Stimulated activated CD4-positive, alpha-beta T cell treated with anti-CD3 and anti-CD28 coated beads, Interleukin-4, amount 100 ng/mL, for 4 hours (primary cell): ENCODE measurements at places on chromosomes 2 and 18.

GRCh38 chr2:113230531-113230930 is 48.2 kb downstream of the PAX8 start:
- DNase-seq = no peak

DNA sequence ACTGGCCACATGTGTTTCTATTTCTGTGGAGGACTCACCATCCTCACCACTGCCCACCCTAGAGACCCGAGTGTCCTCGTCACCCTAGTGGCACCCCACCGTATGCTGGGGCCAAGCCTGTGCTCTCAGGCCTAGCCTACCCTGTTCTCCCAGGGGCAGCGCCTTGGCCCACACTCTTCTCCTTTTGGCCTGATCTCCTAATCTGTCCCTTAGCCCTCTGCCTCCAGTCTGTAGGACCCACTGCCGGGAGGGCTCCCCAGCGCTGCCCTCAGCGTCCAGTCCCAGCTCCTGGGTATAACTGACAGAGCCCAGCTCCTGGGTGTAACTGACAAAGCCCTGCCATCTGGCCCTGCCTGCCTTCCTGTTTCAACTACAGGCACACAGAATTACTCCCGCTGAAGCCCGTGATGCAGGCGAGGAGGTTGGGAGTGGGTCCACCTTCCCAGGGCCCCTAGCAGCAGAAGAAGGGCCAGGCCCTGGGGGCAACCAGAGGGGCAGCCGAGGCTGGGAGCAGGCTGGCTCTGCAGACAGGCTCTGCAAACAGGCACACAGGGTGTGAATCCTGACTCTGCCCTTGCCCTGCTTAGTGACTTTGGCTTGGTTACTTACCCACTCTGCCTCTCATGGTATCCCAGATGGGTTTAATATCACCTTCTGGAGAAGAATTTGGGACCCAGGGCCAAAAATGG is 25.6 kb upstream of the PTMA start:
- no peak for DNase-seq

DNA sequence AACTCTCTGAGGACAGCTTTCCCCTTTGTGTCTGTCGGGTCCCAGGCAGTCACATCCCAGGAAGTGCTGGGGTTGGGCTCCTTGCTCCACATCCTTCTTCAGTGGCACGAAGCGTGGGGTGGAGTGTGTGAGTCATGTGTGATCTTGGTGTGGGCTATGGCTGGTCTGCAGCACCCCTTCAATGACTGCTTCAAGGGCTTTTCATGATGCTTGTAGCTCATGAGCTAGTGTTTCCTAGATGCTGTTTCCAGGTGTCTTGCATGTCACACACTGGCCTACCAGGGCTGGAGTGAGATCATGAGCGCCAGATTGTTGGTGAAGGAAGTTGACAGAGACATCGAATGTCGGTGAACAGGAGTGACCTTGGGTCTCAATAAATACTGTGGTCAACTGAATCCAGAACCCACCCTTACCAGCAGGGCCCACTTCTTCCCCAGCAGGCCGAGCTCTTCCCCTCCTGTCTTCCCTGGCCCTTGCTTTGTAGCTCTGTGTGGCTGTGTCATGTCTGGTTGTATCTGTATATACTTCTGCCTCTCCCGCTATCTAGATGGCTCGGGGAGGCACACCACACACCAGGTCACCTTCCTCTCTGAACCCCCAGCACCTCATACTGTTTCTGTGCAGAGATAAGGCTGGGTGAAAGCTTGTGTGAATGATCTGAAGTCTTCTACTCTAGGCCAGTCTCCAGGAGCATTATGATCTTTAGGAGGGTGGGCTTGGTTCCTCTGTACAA is 3.8 kb downstream of the C2orf92 start:
- DNase-seq = no peak

DNA sequence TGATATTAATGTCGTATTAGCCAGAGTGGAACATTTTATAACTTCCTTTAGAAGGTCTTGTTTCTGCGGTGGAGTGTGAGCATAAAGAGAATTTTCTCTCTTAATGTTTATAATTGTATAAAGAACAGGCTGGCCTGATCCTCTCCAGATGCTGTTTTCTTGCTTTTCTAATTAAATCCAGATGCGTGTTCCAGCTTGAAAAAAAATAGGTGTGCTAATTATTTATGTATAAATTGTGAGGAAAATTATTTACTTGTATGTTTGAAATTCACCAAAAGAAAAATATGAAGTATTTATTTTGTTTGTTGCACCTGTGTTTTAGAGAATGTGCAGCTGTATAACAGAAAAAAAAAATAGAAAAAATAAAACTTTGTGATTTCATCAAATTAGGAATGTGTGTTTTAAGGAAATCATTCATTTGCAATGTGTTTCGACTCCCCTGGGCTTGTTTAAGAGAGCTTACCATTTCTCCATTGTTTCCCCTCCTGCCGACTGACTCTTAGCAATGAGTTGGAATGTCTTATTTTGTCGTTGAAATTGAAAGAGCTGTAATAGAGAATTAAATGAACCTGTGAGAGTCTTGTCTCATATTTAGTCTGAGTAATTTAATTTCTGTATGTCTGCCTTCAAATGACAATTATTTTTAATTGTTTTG is 220.1 kb upstream of the NXPH2 start:
- DNase-seq = no peak

DNA sequence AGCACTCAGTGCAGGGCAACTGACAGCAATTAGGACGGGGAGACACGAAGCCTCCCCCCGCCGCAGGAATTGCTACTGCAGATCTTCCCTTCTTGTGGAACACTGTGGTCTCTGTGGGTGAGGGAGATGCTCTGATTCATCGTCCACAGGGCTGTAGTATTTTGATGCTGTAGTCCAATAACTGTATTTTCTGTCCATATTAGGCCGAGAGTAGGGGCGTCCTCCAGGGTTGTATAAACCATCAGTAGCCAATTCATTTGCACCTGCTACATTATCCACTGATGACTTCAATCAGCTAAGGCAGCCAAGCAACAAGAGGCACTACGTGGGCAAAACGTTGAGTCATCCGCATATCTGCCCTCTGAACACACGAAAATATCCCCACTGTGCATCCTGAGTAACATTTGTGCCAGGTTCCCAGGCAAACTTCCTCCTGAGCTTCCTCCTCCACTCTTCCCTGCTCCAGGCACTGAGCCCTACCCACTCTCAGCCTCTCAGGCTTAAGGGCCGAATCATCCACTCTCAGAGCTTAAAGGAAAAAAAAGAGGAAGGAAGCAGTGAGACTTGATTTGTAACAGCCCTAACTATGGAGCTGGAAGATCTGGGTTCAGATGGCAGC is 62.1 kb downstream of the LBH start:
- DNase-seq = peak; percentile 12

DNA sequence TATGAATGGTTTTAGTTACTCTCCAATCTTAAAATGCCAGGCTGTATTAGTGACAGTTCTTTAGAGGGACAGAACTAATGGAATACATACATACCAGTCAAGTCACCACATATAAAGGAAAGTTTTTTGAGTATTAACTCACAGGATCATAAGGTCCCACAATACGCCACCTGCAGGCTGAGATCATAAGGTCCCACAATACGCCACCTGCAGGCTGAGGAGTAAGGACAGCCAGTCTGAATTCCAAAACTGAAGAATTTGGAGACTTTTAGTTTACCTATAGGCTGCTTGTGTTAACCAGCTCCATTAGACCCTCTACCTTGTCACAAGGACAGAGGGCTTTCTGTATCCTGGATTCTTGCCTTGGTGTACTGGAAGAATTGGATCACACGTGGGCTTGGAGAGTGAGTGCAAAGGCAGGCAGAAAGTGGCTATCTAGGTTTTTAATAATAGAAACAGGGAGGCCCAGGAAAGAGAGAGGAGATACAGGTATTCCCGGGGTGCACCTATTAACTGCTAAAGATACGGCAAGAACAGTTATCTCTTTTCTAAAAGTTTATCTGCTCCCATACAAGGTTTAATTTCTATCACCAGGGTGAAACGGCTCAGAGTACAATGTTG is 234.9 kb upstream of the CYRIA start:
- DNase-seq = no peak

DNA sequence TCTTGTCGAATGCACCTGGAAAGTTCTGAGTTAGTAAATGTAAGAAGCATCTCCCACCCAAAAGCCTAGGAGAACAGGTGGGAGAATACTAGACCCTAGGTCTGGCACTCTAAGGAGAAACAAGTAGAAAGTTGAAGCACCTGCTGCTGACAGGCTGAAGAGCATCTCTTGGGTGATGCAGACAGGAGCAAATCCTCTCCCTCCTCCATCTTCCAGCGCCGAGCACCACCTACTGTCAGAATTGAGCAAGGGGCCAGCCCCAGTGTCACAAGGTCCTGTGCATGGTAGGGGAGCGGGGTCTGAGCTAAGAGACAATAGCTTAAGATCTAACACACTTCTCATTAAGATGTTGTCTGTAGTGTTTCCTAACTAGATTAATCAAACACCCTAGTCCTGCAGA is 52.9 kb downstream of the HK2 start:
- no peak for DNase-seq
